Sigmoid colon (tissue), 7 donors: ENCODE measurements at places on chromosomes 12 and 14. TPM values are rescaled to one million over a fixed set of nuclear protein-coding genes. Genes with fewer than 3 reads are reported as not detected.
A peak's percentile ranks its signal among the peaks of the same experiment; 100 is the strongest.

DNA sequence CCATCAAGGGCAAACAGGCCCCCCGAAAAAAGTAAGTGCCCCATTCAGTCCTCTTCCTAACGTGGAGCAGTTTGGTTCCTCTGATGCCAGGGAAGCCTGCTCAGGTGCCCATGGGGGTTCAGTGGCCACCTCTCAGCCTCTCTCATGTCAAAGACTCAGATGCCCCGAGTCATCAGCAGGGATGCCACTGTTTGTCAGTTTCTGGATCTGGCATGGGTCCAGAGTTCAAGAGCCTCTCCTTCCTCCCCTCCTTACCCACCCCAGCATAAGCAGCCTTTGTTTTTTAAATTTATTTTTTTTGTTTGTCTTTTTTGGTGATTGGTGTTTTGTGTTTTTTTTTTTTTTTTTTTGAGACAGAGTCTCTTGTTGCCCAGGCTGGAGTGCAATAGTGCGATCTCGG lies 11.3 kb downstream of the KMT5A start:
- DNase-seq: no peak

The TTC6 gene
- total RNA-seq: not detected

- no peak for DNase-seq
Observed at GRCh38 chr12:76504606-76505005, 55.0 kb downstream of the OSBPL8 start.

The POTEG gene
- not detected for total RNA-seq

The DLGAP5 gene
- total RNA-seq: 0.71 TPM

DNA sequence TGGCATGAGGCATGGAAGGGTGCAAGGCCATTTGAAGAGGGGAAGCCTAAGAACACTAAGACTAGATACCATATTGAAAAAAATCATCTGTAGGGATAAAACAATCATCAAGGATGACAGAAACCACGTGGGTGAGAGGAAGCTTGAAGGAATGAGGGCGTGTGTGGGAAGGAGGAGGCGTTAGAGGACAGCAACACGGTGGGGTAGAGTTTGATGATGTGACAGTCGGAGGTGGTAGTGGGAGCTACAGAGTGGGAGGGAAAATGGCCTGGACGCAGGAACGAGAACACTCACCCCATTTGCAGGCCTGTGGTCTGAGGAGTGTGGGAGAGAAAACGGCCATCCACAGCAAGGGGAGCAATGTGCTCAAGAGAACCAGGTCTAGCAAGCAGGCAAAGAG lies 25.4 kb upstream of the NUDT4 start:
- no peak for DNase-seq

GRCh38 chr12:11513288-11513687 lies 117.9 kb upstream of the PRB2 start:
- DNase-seq: no peak

DNA sequence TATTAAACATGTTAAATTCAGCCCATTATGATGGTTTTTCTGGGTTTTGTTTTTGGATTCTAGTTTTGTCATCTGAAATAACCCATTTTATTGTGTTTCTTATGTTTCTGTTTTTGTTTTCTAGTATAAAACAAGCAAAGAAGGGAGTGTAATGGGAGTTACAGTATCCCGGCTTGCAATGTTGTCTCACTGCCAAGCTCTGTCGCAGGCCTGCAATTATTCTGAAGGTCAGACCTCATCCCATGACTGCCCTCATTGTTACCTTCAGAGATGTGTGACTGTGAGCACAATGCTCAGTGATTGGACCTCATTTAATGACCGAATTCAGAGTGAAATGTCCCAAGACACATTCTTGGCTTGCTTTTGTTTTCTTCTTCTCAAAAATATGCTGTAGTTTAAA lies 73.0 kb upstream of the ATF1 start:
- no peak for DNase-seq

DNA sequence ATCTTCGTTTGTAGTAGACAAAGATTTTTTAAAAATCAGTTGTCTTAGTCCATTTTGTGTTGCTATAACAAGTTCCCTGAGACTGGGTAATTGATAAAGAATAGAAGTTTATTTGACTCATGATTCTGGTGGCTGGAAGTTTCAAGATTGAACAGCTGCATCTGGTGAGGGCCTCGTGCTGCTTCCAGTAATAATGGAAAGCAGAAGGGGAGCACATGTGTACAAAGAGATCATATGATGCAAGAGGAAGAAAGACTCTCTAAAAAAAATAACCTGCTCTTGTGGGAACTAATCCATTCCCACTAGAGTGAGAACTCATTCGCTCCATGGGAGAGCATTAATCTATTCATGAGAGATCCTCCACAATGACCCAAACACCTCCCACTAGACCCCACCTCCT lies 24.8 kb downstream of the MUCL1 start:
- no peak for DNase-seq

The CLMN gene
- total RNA-seq: 4.4 TPM

The TM7SF3 gene
- 55.9 TPM for total RNA-seq

The DTX1 gene
- 8.0 TPM for total RNA-seq

DNA sequence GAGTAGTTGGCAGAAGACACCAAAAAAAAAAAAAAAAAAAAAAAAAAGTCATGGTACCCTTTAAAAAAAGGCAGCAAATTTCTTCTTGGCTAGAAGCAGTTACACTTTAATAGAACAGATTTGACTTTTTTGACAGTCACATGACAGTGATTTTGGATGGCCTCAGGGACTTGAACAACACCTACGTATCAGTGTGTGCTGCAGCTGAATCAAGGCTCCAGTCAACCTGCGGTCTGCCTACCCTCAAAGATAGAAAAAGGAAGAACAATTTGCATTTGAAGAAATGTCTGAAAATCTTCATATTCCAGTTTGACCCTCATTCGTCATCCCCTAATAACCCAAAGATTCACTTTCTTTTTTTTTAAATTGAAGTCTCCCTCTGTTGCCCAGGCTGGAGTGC lies 53.9 kb downstream of the MDM2 start:
- no peak for DNase-seq

The PPP1R1A gene
- total RNA-seq: 48.9 TPM

The C14orf132 gene
- 20.7 TPM for total RNA-seq

DNA sequence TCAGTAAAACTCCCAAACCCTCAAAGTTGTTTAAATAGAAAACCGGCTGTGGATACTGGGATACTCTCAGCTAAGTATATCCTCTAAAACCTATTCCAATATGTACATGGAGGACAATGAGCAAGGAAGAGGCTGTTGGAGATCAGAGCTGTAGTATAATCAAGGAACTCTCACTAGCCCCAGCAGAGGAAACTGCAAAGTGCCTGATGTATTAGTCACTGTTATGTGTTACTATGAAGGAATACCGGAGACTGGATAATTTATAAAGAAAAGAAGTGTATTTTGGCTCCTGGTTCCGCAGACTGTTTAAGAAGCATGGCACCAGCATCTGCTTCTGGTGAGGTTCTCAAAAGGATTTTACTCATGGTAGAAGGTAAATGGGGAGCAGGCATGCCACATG lies 65.6 kb upstream of the RPL10L start:
- no peak for DNase-seq

GRCh38 chr14:52266179-52266578 lies 1.3 kb upstream of the PTGDR start:
- DNase-seq: peak; percentile 85

- DNase-seq: no peak
Observed at GRCh38 chr14:87799400-87799799, 193.6 kb downstream of the GALC start.

The ART4 gene
- 1.8 TPM for total RNA-seq

GRCh38 chr14:21136024-21136423 lies 19.8 kb downstream of the OR5AU1 start:
- DNase-seq: no peak

GRCh38 chr12:2682296-2683251 lies 112.2 kb upstream of the FKBP4 start:
- no peak for DNase-seq

The EPYC gene
- not detected for total RNA-seq

GRCh38 chr12:27555361-27555760 lies 31.4 kb downstream of the PPFIBP1 start:
- no peak for DNase-seq

DNA sequence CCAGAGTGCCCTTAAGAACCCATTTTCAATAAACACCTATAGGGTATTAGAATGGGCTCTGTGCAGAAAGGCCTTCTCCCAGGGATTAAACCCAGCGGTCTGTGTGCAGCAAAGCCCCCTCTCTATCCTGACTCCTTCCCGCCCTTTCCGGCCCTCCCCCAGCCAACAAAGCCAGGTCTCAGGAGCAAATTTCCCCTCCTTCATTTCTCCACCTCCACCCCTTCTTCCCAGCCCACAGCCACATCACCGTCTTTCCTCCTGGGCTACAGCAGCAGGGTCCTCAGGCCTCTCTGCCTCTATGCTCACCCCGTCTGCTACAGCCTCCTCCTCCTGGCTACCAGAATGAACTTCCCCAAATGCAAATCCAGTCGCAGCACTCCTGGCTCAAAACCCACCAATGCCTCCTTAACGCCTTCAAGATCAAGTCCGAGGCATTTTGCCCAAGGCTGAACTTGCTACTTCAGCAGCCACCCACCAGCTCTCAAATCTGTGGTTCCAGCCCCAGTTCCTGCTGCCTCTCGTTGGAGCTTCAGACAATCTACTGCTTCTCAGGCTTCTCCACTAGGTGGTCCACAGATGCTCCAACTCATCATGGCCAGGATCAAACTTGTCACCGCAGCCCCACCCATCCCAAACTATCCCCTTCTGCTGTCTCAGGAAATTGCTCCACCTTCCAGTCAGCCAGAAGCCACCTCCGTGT lies 134.8 kb downstream of the BCL11B start:
- DNase-seq: peak; percentile 24

The CLEC1B gene
- total RNA-seq: not detected

The JAG2 gene
- 4.2 TPM for total RNA-seq

GRCh38 chr12:124721501-124722162 lies 142.0 kb downstream of the SCARB1 start:
- no peak for DNase-seq

- DNase-seq: peak; percentile 84
Observed at GRCh38 chr12:120538281-120539156, 4.4 kb downstream of the RNF10 start.

- no peak for DNase-seq
Observed at GRCh38 chr12:51675071-51675803, 84.2 kb downstream of the SCN8A start.

The TGM1 gene
- 0.33 TPM for total RNA-seq

DNA sequence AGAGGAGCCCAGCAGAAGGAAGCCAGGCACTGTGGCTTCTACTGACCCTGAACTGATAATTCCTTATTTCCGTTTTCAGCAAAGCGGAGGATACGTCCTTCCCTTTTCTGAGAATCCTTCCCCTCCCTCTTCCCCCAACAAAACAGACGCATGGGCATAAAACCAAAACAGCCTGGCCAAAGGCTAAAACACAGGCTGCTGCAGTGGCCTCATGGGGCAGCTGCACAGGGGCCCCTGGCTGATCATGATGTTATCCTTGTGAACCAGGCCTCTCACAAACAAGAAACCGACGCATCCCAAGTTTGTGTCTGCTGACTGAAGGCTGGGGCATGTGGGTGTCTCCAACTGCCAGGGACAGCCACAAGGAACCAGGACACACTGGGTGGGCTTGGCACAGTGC lies 23.4 kb upstream of the STON2 start:
- DNase-seq: no peak

DNA sequence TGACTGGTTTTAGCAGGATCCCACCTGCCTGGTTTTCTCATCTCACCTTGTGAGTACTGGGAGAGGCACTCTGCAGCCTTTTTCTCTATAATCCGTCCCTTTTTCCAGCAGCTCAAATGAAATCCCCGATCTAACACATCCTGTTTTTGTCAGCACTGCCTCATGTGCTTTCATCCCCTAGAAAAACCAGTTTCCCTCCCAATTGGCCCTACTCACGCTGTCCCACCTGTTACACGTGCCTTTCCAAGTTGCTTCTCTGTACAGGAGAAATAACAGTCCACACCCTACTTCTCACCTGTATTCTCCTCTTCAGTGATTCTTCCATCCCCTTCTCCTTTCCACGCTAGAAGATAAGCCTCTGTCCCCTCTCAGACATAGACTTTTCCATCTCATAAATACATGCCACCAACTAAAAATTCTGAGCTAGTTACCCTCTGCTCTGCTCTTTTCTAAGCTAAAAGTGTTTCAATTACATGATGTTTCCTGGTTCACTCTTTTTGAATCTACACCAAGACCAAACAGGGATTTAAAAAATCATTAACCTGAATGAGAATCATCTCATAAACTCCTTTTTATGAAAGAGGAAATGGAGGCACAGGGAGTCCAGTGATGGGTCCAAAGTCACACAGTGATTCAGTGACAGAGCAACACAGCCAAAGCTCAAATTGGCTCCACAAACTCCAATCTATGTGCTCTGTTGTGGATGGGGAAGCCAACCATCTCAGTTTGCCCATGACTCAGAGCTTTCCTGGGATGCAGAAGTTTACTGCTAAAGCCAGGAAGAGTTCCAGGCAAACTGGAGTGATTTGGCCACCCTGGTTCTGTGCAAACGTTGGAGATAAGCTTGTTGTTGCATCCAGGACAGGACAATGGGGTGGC lies 240.0 kb upstream of the TMEM132C start:
- no peak for DNase-seq

DNA sequence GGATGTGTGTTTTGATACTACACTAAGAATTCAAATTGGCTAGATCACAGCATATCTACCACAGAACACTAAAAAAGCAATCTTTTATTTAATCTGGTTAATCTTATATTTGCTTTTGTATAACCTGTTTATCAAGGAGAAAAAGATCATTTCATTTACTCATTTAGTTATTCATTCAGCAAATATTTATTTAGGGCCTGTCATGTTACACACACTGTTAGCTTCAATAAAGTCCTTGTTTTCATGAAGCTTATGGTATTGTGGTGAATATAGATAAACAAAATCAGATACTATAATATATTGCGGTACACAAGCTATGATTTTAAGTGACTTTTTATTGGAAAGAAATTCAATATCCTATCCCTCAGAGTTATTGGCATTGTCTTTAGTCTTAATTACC lies 350.8 kb downstream of the LRFN5 start:
- no peak for DNase-seq

DNA sequence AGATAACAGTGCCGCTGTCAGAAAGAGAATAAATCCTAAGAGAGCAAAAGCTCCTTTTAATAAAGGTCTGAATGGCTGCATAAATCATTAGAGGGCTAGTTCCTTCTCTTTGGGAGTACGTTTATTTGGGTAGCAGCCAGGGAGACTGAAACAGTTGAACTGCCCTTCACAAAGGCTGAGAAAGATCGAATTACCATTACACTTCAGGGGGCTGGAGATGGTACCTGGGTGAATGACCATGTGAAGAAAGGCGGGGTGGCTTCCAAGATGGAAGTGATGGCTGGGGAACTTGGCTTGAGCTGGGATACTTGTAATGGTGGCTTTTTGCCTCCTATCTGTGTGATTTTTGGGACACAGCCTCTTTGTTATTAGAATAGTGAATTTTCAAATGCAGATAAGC lies 1.7 kb upstream of the FGD4 start:
- no peak for DNase-seq

The CYP46A1 gene
- total RNA-seq: 0.36 TPM
